A549 (cell line): ENCODE measurements at places on chromosomes 12 and 14.

DNA sequence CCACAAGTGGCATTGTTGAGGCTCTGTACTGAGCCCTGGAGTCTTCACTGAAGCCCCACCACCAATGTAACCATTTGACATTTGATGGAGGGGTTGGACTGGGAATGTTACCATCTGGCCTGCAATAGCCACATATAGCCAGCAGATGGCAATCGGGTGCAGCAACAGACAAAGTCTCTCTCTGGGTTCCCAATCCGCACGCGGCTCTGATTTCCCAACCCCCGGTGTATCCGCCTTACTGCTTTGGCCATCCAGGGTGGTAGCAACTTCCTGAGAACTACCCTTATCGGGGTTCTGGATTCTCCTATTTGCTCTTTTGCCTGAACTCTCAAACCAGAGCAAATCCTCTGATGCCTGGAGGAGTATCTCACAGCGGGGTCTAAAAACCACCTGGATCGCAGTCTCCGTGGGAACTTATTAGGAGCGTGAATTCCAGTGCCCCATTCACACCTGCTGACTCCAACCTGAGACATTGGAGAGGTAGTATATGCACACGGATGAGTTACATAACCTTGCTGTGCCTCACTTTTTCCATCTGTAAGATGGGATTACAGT lies 14.2 kb downstream of the VRTN start:
- DNase-seq: peak; percentile 68

DNA sequence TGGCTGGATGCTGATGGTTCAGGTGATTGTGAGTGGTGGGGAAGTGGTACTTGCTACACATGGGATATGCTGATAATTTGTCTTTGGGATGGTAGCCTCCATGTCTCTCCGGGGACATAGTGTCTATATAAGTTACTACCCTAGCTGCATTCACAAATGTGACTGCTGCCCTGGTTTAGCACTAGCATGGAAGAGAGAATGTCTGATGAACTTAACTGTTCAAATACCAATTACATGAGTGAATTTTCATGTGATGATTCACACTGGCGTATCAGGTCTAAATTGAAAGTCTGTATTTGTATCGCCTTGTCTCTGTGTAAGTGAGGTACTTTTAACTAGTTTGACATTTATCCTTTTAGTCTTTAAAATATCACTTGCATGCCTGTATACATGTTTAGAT lies 34.4 kb downstream of the ATF7IP start:
- DNase-seq: no peak

GRCh38 chr14:76112889-76113624 lies 38.7 kb upstream of the GPATCH2L start:
- DNase-seq: no peak

- no peak for DNase-seq
Measured at GRCh38 chr12:102008615-102009126, 53.1 kb downstream of the WASHC3 start.

DNA sequence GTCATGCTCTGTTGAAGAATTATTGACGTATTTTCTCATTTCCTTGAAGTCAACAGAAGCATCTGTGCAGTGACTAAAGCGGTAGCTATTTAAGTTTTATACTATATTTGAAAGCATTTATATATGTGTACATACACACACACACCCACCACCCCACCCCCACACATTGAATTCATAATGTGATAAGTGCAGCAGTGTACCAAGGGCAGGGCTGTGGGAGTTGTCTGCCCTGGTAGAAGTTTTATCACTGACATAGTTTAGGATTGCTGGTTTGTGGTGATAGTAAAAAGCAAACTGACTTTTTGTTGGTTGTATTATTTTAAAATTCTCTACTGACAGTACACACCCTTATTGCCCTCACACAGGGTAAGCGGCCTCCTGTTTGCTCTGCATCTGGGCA lies 39.1 kb downstream of the GAS2L3 start:
- DNase-seq: no peak

GRCh38 chr12:65494537-65494936 lies 216.1 kb downstream of the MSRB3 start:
- DNase-seq: peak; percentile 4

- DNase-seq: no peak
Measured at GRCh38 chr14:56858422-56858821, 48.1 kb upstream of the OTX2 start.

DNA sequence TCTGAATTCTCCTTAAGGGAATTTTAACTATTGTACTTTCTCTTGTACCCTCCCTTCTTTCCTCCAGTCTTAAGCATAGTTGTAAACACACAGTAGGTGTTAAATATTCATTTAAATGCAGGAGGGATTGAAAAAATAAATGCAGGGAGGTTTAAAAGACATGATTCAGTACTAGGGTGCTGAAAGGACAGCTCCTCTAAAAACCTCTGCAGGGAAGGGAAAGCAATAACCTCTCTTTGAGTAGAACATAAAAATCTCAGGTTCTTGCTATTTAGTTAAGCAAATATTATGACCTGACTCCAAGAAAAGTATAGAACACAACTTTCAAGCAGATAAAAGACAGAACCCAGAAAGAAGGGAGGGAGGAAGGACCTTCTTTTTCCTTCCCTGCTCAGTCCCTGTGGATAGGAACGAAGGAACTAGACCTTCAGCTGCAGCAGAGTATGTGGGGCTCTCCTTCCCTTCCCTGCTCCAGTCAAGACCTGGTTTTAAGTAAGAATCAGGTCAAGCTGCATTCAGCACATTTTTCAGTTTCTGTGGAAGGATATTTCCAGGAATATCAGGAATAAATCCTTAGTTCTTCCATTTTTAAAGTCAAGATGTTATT lies 4.7 kb downstream of the MAP3K9 start:
- no peak for DNase-seq

DNA sequence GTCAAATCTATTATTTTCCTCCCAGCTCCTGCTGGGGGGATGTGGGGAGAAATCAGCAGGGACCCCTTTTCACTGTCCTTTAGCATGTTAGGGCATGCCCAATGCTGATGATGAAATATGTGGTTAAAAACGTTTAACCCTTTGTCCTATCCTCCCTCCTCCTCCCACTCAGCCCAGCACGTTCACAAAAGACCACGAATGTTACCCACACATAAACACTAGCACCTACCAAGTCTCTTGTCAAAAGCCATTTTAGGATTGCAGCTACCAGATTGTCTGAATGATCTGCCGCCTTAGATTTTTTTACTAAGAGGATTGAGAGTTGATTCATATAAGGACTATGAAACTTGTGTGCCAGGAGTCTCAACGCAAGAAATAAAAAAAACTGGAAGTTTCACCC lies 70.4 kb downstream of the TBK1 start:
- no peak for DNase-seq

GRCh38 chr12:125518074-125518473 lies 452.8 kb downstream of the AACS start:
- no peak for DNase-seq

DNA sequence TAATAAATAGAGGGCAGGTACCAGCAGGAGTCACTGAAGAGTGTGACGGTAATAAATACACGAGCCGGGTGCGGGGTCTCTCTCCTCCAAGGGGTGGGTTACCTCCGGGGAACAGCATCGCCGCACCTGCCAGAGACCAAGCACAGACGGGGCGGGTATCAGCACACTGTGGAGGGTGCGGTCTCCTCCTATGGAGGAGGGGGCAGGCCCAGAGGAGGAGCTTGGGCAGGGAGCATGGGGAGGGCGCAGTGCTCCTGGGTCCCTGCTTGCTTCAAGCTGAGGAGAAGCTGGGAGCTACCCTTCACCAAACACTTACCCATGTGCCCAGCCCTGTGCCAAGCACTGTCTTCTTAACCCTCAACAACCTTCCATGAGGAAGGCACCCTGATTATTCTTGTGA lies 12.8 kb downstream of the PGF start:
- no peak for DNase-seq

GRCh38 chr14:95869776-95870175 lies 6.9 kb upstream of the TUNAR start:
- DNase-seq: no peak

GRCh38 chr12:22535478-22535877 lies 8.9 kb downstream of the C2CD5 start:
- no peak for DNase-seq

DNA sequence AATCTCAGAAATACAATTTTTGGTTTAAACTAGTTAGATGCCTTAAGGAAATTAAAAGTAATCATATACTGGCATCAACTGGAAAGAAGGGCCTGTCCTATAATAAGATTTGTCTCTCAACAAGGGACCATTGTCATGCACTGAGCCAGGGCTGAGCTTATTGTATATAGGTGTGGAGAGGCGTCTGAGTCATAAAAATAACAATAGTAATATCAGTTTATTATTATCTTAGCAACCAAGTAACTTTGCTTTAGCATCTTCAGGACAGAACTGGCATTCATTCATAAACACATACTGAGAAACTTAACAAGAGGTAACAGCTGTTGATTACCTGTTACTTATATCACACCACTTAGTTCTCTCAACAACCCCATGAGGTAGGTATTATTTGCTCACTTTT lies 7.1 kb downstream of the KRT75 start:
- DNase-seq: no peak

GRCh38 chr12:113598815-113599406 lies 127.2 kb upstream of the LHX5 start:
- no peak for DNase-seq

DNA sequence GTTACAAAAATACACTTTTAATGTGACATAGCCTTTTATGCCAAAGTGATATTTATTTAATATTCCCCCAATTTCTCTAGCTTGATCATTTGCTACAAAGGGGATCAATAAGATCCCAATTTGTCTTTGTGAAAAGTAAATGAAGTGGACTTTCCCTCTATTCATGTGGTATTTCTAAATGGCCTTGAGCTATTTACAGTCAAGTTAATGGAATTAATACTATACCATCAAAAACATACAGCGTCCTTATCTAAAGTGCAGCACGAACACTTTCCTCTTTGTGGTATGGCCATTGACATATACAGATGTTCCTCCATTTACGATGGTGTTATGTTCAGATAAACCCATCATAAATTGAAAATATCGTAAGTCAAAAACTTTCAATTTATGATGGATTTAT lies 23.2 kb downstream of the CFL2 start:
- no peak for DNase-seq

- DNase-seq: no peak
Measured at GRCh38 chr12:105595440-105595839, 264.9 kb downstream of the C12orf75 start.

GRCh38 chr12:65778258-65779090 lies 45.8 kb upstream of the HMGA2 start:
- DNase-seq: no peak

DNA sequence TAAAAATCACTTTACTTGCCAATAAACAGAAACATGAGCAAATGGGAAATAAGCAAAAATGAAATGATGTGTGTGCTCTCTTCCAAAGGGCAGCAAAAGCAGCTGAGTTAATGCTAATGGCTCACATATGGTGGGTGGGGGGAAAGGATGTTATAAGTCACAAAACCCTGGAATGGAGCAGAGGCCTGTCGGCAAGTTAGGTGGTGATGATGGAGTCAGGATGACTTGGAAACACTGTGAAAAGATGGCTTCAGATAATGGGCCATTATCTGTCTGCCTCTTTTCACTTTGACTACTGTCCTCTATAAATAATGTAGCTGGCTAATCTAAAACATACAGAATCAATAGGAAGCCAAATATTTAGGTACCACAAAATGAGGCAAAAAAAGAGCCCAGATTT lies 228.7 kb downstream of the APAF1 start:
- DNase-seq: no peak

GRCh38 chr12:51631591-51631990 lies 40.6 kb downstream of the SCN8A start:
- peak; percentile 15 for DNase-seq

GRCh38 chr14:35607380-35607779 lies 73.4 kb downstream of the INSM2 start:
- DNase-seq: no peak

- DNase-seq: no peak
Measured at GRCh38 chr12:6632026-6632983, 3.5 kb downstream of the LPAR5 start.

DNA sequence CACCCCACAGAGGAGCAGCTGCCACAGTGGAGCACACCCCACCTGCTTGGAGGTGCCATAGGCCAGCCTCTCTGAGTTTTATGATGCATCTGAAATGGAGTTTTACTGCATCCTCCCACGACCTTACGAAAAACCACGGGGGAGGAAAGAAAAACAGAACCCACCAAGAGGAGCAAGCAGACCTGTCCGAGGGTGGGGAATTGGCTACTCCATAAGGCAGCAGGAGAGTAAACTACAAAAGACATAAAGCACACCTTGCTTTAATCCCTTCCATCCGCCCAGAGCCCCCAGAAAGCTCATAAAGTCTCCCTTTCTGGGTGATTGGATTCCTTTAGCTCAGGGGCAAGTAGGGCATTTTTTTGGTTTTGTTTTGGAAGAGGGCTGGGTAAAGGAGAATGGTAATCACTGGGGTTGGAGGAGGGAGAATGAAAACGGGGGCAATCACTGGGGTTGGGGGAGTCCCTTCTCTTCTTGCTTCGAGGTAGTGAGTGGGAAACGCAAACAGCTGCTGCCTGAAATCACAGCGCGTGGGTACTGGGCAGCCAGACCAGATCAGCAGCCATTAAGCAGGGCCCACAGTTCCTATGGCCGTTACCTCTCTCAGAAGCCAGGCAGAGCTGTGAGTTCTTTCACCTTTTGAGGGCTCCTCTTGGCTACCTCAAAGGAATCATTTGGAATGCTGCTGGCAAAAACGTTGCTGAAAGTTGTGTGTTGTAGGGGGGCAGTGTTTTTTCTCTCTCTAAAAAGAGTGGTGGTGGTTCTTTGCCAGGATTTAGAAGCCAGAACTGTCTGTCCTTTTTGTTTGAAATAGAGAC lies 433.6 kb downstream of the ZFP36L1 start:
- no peak for DNase-seq

- DNase-seq: no peak
Measured at GRCh38 chr12:55673638-55674037, 34.1 kb downstream of the ITGA7 start.

DNA sequence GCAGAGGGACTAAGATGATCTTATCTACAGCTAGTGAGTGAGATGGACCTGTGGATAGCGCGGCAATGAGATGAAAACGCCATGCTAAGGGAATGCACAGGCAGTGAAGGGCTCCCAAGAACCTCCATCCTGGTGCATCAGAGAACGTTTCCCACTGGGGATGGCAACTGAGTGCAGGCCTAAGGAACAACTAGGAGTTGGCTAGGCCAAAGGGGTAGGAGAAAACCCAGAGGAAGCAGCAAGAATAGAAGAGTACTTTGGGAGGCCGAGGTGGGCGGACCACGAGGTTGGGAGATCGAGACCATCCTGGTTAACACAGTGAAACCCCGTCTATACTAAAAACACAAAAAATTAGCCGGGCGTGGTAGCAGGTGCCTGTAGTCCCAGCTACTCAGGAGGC lies 24.6 kb upstream of the BATF start:
- no peak for DNase-seq
